RPMI8226 (cell line): ENCODE measurements at places on chromosomes 5 and 9.
A peak's percentile ranks its signal among the peaks of the same experiment; 100 is the strongest.

DNA sequence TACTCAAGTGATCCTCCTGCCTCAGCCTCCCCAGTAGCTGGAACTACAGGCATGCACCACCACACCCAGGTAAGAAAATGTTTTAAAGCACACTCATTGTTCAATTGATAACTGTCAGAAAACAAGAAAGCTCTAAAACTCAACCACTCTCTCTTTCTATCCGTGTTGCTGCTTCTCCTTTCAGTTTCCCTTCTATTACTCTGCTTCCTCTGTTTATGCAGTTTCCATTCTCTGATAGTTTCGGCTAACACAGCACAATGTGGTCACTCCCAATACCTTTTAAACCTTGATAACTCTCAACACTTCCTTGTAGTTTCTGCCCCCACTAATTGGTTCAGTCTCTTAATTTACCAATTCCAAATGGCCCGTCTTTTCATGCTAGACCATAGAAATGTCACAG, 59.2 kb upstream of the NR4A3 start:
- DNase-seq, result peak; percentile 70

DNA sequence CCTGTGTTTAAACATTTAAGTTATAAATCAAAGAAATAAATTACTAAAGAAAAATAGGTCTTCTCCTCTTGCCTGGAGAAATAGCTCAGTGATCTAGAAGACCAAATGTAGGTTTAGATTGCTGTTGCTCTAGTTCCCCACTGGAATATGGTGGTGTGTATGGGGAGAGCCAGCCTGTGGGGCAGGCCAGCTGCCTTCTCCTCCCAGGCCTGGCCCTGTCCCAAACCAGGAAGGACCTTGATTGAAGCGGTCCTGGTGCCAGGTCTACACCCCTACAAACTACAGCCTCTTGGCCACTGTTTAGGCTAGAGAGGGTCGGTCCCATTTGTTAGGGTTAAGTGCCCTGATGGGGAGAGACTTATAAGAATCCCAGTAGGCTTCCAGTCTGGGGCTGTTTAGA, 35.4 kb downstream of the MAN2A1 start:
- no peak for DNase-seq

- DNase-seq, result no peak
Measured at GRCh38 chr5:59312223-59312622, 581.3 kb downstream of the PDE4D start.

- no peak for DNase-seq
Measured at GRCh38 chr5:172620506-172620905, 20.6 kb upstream of the NEURL1B start.

GRCh38 chr5:39775797-39776365, 351.1 kb upstream of the DAB2 start:
- DNase-seq, result no peak

DNA sequence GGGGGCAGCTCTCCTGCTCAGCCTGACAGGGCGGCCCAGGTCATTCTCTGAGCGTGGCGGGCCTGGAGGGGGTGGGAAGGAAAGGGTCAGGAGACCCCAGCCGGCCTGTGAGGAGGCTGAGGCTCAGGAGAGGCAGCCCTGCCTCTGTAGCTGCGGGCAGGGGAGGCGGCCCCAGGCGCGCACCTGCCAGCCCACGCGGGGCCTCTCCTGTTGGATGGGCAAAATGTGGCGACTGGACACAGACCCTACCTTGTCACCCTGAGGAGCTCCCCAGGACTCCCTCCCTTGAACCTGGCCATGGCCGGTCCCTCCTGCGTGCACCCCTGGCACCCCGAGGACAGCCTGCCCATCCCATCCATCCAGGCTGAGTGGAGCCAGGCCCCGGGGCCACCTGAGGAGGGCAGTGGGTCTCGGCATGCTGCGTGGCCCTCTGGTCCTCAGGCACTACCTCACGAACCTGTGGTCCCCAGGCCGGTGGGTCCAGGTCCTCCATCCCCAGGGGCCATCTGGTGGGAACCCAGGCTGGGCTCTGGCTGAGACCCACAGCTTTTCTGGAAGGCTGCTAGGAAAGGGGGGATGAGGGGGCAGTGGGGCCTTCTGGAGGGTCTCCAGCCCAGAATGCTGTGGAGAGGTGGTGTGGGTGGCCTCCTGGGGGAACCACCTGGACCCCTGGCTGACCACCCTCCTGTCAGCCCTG, 15.1 kb upstream of the NRARP start:
- no peak for DNase-seq

DNA sequence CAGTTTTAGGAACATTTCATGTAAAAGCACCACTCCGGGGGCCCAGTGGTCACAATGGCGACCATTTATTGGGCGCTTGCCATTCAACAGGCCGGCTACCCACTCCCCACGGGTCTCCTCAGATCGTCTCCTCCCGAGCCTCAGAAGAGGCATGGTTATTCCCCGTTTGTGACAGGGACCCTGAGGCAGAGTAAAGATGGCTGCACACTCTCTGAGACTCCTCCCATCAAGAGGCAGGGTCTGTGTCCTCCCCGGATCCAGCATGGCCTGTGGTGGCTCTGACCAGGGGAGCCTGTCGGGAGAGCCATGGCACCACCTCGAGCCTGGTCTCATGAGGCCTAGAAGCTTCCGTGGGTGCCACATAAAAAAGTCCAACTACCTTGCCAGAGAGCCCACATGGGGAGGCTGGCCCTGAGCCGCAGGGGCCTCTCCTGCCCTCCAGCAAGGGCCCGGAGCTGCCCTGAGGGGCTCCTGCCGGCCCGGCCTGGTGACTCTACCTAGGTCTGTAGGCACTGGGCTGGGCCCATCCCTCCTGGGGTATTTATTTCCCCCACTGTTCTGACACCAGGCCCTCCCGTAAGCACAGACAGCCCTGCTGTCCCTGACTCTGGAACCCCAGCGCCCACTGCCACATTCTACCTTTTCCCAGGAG, 90.8 kb downstream of the VAV2 start:
- DNase-seq, result no peak

DNA sequence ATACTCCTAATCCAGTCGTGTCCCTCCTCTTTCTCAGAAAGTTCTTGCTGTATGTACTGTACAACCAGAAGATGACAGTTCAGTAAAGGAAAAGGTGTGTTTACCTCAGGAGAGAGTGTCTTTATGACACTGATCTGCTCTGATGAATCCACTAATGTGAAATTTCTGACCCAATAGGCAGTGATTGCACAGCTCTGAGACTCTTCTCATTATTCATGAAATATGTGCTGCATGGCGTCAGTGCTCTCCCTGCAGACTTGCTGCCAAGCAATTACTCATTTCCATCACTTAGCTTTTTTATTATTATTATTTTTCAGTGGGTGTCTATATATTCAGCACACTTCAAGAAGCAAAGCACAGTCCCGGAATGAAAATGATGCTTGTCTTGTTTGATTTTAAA, 389.0 kb downstream of the RASEF start:
- no peak for DNase-seq

DNA sequence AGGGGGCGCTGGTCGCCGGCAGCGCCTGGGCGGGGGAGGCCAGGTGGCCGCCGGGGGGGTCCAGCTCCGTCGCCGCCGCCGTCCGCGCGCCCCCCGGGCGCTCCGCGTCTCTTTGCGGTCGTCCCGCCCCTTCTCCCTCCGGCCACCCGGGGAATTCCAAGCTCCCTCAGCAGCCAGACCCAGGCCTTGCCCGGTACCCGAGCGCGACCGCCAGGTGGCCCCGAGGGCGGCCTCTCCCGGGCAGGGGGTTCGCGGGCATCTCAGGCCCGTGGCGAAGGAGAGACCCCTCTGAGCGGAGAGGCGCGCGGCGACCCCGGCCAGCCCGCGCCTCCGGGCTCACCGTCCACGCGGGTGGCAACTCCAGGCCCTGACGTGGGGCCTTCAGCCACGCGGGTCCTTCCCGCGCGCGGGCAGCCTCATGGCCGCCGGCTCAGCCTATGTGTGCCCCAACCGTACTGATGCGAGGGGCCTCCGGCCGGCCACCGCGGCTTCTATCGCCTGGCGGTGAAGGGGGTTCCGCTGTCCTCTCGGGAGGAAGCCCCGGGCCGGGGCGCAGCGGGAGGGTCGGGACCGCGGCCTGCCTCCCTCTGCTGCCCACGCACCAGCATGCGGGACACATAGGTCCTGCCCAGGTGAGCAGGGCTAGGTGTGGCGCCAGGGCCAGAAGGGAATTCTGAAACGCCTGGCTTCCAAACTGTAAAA, 529 bp upstream of the NRARP start:
- DNase-seq, result no peak

- no peak for DNase-seq
Measured at GRCh38 chr9:10148796-10149195, 464.0 kb downstream of the PTPRD start.

DNA sequence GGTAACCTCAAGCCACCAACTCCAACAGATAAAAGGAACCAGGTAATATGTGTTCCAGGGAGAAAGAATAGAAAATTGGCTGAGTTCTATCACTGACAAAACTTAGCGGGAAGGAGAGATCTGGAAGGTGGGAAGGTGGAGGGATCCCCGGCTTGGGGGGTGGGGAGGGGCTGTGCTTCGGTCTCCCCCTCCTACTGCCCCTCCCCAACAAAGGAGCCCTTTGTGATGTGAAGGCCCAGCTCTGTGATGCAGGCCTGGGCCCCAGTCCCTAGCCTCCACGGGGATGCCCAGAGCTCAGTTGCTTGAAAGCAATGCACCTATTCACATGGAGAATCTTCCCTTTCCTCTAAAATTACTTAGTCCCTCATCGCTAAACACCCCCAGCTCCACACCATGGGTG, 4.4 kb upstream of the ZNF484 start:
- DNase-seq, result no peak

DNA sequence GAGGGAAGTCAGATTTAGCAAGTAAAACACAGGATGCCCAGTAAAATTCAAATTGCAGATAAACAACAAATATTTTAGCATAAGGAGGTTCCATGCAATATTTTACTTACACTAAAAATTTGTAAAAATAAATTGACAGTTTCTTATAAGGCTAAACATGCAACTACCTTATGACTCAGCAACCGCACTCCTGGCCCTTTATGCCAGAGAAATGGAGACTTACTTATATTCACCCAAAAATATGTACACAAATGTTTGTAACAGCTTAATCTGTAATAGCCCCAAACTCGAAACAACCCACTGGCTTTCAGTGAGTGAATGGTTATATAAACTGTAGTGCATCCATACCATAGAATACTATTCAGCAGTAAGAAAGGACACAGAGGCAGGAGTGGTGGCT, 28.6 kb upstream of the TRIM14 start:
- no peak for DNase-seq

GRCh38 chr9:112339886-112340285, 6.5 kb upstream of the PTBP3 start:
- no peak for DNase-seq

DNA sequence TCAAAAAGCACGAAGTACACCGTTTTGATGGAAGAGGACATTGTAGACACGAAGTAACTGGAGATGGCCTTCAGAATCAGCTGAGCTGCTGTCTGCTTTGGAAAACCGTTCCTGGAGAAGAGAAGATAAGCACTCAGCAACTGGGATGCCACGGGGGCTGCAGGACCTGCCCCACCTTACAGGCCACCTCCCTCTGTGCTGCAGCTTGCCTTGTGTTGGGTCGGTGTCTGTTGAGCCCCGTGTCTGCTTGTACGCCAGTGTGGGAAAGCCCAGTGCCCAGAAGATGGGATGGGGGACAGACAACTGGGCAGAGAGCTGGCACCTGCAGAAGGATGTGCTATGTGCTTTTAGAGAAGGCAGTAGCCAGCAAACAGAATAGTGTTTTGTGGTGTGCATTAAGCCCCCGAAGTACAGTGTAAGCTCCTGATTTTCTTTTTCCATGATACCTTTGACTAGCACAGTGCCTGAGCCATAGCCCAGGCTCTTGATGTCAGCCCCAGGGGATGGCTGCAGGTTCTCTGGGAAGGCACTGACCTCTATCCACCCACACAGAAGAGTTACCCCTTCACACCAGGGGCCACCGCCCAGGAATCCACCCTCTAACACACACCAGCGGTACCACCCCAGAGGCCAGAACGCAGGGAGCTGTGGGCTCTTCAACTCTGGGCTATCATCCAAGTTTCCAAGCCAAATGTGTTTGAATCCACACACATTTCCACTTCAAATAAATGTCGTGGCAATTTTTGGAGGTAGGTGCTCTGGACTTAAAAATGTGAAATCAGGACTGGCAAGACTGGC, 63.8 kb downstream of the MACROH2A1 start:
- DNase-seq, result no peak

GRCh38 chr5:58703925-58704555, 121.2 kb downstream of the RAB3C start:
- DNase-seq, result no peak

DNA sequence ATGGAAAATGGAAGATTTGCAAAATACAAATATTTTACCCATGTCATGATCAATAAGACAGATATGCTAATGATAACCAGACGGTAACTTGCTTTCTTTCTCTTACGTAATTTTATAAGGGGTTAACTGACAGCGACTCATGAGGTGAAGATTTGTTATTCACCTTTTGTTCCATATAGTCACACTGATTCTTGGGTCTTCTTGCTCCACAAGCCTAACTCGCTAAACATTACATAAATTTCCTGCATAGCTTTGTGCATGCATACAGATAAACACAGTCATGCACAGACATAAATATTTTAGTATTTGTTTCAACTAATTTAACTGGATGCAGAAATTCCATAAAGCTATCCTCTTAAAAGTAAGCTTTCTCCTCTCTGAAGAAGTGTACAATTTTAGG, 225.9 kb downstream of the VPS13A start:
- DNase-seq, result no peak

GRCh38 chr9:34176089-34176488, 2.8 kb upstream of the UBAP1 start:
- DNase-seq, result no peak

DNA sequence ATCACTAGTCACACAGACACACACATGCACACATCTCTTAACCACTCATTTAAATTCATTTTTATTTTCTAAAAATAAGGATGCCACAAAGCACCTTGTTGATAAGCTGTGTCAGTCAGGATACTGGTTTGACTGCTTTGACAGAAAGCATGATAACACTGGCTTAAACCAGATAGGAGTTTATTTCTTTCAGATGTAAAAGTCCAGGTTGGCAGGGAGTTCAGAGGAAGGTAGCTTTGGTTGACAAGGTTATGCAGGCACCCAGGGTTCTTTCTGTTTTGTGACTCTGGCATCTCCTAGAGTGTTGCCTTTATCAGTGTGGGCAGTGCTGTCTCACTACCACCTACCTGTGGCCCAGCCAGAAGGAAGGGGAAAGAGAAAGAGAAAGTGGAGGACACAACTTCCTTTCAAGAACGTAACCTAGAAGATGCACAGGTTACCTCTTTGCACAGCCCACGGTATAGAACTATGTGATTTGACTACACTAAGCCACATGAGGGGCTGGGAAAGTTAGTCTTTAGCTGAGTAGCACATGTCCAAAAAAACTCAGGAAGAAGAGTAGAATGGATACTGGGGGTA, 334.7 kb downstream of the OSTF1 start:
- no peak for DNase-seq

DNA sequence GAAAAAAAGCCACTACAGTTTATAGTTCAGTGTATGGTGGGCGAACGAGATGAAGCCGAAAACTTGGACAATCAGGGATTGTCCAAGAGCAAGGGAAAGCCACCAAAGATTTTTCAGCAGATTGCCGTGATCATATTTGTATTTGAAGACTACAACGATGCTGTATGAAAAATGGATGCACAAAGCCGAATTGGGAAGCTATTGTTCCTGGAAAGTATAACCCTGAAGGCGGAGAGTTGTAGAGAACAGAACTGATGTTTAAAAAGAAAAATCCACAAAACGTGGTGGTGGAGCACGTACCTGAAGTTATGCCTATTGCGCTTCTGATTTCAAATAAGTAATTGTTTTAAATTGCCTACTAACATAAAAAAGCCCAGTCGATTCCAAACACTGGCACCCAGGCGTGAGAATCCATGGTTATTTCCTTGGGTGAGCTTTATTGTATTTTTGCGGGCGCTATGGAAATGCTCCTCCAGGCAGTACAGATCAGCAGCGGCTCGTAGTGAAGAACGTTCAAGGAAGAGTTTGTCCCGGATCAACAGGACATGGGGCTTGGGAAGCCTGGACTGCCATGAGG, 772 bp upstream of the TARS1 start:
- no peak for DNase-seq
